ENCODE measurements at places on chromosomes 7 and 10. TPM values are rescaled to one million over a fixed set of nuclear protein-coding genes. Genes with fewer than 3 reads are reported as not detected.

ZNF804B gene
- not detected for total RNA-seq

DNA sequence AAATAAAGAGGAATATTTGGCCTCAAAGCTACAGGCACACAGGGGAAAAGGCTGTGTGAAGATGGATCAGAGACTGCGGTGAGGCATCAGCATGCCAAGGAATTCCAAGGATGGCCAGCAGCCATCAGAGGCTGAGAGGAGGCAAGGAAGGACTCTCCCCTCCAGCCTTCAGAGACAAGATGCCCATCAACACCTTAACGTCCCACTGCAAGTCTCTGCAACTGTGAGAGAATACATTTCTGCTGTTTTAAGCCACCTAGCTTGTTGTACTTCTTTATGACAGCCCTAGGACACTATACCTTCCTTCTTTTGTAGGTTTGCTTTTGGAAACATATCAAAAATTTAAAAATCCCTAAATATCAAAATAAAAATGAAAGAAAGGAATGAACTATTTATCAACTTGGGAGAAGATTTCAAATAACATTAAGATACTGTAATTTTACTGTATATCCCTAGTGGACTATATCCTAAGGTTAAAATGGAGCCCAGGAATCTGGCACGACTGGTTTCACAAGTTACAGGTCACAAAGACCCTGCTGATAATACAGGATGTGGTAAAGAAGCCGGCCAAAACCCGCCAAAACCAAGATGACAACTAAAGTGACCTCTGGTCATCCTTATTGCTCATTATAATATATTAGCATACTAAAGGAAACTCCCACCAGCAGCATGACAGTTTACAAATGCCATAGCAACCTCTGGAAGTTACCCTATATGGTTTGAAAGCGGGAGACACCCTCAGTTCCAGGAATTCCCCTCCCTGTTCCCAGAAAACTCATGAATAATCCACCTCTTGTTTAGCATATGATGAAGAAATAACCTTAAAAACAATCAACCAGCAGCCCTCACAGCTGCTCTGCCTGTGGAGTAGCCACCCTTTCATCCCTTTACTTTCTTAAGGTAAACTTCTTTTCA is 185.2 kb downstream of the AVL9 start:
- no peak overlapping the region for H3K4me3 ChIP-seq
- DNase-seq, result no peak
- no peak overlapping the region for H3K27ac ChIP-seq
- no peaks in the 10 kb centered on the region for H3K4me1 ChIP-seq
- no peaks in the 10 kb centered on the region for H3K36me3 ChIP-seq
- H3K27me3 ChIP-seq, result peaks cover 2% of the 10 kb centered on the region

DNA sequence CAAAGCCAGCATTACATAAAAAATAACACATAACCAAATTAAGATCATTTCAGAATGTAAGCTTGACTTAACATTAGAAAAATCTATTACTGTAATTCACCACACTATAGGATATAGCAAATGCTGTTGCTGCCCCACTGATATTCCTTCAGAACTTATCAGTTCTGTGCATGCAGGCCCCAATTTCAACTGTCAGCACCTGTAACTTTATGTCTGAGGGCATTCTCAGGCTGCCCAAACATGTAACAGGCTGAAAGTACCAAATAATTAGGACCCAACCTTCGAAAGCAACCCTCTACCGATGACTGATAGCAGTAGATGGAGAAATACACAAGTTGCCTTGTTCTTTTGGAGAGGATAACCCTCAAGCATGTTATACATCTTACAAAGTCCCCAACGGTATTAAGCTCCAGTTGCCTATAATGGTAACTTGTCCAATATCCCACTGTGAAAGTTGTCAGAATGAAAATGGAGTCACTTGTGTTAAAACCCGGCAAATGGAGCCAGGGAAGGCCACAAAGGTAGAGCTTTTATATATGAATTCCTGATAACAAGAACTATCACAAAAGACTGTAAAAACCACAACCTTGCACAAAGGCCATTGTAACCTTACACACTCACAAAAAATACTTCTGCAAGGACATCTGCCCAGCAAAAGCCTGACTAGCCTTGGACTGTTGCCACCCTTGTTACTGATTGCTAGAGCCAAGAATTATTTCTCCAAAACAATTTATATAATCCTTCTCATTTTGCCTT is 66.9 kb upstream of the ZNF746 start:
- no peaks in the 10 kb centered on the region for H3K27me3 ChIP-seq
- no peak overlapping the region for H3K4me3 ChIP-seq
- H3K36me3 ChIP-seq, result peaks cover 35% of the 10 kb centered on the region

GRCh38 chr10:116408719-116409118 is 18.9 kb upstream of the PNLIPRP3 start:
- no peak for DNase-seq
- H3K4me1 ChIP-seq, result no peaks in the 10 kb centered on the region
- no peak overlapping the region for H3K4me3 ChIP-seq
- no peaks in the 10 kb centered on the region for H3K36me3 ChIP-seq
- no peak overlapping the region for H3K27ac ChIP-seq

DNA sequence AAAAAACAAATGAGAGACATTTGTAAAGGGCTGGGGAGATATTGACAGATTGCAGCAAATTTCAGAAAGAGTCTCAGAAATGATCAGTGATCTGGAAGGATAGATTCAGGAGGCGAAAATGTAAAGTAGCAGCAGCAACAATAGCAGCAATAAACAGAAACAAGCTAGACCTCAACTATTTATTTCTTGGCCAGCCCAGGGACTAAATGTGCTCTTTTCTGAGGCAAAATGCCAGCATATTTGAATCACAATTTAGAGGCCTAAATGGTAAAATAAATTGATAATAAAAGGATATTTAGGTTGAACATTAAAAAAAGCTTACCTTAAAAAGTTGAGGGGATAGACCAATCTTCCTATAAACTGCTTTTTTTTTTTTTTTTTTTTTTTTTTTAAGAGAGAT is 134.6 kb upstream of the ITGB1 start:
- H3K4me1 ChIP-seq, result peaks cover 5% of the 10 kb centered on the region
- peaks cover 4% of the 10 kb centered on the region for H3K27me3 ChIP-seq
- no peak for DNase-seq
- H3K36me3 ChIP-seq, result peaks cover 17% of the 10 kb centered on the region

- H3K4me1 ChIP-seq, result no peaks in the 10 kb centered on the region
- no peak overlapping the region for H3K4me3 ChIP-seq
- H3K27me3 ChIP-seq, result peaks cover 6% of the 10 kb centered on the region
- no peaks in the 10 kb centered on the region for H3K36me3 ChIP-seq
These were observed 121.0 kb downstream of the KCNMA1 start for GRCh38 chr10:77516575-77516974.
